ENCODE measurements at places on chromosomes 2 and 18.

DNA sequence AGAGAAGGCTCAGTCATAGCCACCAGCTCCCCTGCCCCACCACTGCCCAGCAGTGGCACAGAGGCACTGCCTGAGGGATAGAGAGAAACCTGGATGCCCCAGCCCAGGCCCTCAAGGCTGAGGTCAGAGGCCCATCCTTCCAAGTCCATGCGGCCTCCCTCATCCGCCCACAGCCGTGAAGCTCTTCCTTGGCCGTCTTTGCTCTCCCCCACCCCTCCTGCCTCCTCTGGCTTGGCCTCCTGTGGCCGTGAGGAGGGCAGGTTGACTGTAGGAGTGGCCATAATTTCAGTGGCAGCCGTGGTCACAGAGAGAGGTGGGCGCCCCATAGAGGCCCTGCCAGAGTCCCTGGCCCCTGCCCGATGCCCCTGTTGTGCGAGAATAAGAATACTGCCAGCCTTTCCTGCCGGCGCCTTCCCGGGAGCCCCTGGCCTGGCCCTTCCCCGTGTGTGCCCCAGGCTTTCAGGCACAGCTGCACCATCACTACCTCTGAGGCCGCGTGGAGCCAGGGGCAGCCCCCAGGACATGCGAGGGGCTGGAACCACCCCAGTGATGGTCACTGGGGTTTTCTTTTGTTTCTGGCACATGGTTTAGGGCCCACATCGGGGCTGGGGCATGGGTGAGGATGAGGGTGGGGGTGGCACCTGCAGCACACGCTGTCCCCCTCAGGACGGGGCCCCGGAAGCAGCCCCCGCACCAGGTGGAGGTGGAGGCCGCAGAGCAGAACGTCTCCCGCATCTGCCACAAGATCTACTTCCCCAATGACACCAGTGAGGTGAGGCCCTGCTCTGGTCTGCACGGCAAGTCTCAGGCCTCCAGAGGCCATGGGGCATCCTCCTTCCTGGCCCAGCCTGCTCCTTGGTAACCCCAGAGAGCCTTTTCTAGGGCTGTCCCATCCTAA lies 13.1 kb upstream of the GPR17 start:
- DNase-seq: no peak

DNA sequence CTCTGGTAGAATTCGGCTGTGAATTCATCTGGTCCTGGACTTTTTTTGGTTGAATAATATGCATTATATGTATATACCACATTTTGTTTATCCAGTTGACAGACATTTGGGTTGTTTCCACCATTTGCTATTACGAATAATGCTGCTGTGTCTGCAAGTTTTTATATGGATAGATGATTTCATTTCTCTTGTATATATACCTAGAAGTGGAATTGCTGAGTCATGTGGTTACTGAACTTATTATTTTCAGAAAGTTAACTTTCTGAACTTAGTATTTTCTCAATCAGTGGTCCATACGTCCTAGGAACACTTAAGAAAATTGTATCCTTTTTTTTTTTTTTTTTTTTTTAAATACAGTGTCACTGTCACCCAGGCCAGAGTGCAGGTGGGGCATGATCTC lies 63.3 kb downstream of the RIF1 start:
- DNase-seq: no peak

DNA sequence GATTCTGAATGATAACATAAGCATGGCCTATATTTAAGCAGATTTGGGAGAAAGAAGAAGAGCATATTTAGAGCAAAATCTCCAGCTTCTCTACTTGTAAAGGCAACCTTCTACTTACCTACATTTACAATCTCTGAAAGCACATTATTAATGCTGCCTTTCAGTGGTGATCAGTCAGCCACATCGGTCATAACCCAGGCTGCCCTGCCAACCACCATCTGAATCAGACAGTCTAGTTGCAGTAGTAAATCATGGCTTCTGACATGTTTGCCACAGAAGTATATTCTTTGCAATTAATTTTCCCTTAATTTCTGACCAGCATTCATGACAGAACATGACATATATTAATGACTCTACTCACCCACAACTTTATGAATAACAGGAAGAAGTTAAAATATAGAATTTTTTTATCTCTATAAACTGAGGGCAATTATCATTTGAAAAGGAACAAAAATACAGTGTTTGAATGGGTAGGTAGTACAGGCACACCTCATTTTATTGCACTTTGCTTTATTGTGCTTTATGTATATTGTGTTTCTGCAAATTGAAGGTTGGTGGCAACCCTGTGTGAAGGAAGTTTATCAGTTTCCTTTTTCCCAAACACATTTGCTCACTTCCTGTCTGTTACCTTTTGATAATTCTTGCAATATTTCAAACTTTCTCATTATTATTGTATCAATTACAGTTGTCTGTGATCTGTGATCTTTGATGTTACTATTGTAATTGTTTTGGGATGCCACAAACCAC lies 531.6 kb upstream of the CHAC2 start:
- no peak for DNase-seq

GRCh38 chr2:2902547-2903281 lies 474.9 kb downstream of the EIPR1 start:
- DNase-seq: no peak

DNA sequence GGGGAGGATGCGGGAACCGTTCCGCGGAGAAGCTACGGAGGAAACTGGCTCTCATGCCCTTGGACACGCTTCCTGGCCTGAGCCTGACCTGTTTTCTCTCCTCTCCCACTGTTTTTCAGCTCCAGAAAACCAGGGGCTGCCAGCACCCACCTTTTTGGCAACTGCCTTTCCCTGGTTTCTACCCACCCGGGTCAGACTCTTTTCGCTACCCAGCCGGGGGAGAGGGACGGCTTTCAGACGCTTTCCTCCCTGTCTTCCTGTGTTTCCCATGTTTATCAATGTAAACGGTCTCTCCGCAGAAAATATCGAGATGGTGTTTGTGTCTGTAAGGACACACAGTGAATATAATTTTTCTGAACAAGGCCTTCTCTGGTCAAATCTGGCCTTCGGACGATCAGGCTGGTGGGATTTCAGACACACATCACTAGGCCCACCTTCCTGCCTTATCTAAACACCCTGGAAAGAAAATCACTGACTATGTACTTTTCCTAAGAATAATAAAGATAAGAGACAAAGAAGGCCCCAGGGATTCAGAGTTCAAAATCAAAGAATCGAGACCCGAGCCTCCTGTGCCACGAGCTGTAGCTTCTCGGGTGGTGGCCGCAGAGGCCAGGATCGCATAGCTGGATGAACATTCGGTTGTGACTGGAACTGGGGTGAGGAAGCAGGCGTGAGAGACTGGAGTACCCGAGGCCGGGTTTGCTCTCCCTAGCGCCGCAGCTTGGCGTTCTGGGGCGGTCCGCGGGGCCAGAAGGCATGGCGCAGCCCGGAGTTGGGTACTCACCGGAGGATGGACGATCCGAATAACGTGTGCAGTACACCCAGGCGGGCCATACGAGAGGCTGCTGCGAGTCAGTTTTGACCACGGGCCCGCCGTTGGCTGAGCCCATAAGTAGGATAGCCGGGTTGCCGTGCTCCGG lies 1.7 kb downstream of the EN1 start:
- DNase-seq: no peak

GRCh38 chr18:58668211-58668610 lies 3.1 kb upstream of the MALT1 start:
- DNase-seq: no peak
